ENCODE measurements at places on chromosomes 5 and 9.
A peak's percentile ranks its signal among the peaks of the same experiment; 100 is the strongest.

GRCh38 chr5:150111122-150111521, 24.8 kb upstream of the CSF1R start:
- no peak for DNase-seq

DNA sequence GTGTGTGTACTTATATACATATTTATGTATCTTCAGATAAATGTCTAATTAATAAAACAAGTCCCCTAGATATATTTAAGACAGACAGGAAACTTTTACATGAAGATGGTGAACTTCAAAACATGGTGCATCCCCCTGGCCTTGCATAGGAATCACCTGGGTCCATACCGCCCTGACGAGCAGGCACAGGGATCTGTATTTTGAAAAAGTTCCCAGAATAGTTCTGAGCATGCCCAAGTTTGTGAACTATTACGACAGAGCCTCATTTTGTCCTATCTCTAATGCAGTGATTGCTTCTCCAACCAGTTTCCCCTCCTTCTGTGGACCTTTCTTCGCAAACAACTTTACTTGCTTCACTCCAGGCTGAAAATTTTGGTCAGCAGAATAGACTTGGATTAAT, 98.1 kb downstream of the APBA1 start:
- DNase-seq = no peak

DNA sequence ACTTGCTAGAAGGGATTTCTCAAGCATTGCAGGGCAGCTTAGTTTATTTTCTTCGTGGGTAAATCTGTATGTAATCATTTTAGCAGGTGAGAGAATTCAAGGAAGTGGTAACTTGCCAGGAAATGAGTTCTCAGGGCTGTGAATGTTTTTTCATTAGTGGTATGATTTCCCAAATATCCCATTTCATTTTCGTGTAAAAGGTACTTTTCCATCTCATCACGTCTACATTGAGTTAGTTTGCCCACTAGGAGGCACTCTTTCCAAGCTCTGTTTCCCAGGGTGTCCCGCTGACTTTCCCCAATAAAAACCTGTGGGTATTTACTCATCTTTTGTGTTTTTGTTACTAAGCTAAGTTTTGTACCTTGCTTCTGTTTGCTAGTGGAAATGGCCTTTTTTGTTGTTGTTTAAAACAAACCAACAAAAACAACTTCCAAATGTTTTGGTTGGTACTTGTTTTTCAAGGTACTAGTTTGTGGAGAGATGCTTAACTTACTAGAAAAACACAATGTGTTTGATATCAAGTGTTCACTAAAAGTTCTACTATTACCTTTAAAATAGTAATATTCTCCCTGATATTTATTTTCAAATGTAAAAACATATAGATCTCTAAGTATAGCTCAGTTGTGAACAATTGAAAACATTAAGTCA, 373.6 kb downstream of the ADGRV1 start:
- DNase-seq = peak; percentile 50

GRCh38 chr5:149937610-149938009, 7.0 kb downstream of the PDE6A start:
- no peak for DNase-seq

GRCh38 chr5:73950441-73950873, 324.5 kb downstream of the ARHGEF28 start:
- DNase-seq = no peak

DNA sequence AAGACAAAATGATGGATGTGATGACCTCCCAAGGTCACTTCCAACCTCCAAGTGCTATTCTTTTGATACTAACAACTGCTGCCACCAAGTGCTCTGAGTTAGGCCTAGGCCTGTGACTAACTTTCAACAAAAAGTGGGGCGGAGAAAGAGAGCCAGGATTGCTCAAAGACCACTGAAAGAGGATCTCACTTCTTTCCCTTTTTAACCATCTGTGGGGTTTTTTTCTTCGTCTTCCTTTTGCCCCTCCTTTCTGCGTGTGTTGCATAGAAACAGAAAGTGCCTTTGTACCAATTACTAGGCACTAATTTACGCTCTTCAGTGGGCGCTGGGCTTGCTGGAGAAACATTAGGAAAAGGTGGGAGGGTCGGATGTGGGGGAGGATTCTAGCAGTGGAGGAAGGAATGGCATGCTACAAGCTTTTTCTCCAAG, 8.0 kb downstream of the KLF9 start:
- peak; percentile 42 for DNase-seq

DNA sequence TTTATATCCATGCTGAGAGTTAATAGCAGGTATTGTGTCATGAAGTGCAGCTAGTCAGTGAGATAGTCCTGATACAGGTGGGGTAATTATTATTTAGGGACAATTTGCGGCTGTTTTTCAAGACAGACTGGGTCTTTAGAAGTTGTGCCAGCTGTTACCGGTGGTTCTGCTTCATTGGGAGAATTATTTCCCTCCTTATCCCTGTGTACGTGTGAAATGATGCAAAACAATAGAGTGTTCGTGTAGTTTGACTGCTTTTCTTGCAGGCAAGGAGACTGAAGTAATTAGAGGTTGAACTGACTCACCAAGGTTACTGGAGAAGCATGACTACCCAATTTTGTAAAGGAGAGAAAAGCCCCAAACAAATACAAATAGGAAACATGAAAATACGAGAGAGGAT, 101.7 kb downstream of the ARRDC3 start:
- DNase-seq = peak; percentile 26

- no peak for DNase-seq
Observed at GRCh38 chr9:134653259-134654009, 11.8 kb downstream of the COL5A1 start.

GRCh38 chr5:11611011-11611410, 293.2 kb downstream of the CTNND2 start:
- DNase-seq = no peak

DNA sequence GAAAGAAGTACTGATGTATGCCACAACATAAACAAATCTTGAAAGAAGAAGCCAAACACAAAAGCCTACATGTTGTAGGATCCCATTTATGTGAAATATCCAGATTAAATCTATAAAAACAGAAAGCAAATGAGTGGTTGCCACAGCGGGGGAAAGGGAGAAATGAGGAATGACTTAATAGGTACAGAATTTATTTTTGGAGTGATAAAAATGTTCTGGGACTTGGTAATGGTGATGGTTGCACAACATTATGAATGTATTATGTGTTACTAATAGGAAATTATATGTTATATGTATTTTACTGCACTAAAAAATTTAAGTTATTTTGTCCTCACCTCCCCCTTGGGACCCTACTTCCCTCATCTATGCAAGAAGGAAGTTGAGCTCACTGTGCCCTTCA, 16.4 kb upstream of the TTC1 start:
- DNase-seq = no peak

- no peak for DNase-seq
Observed at GRCh38 chr5:9495121-9495520, 50.8 kb downstream of the SEMA5A start.

DNA sequence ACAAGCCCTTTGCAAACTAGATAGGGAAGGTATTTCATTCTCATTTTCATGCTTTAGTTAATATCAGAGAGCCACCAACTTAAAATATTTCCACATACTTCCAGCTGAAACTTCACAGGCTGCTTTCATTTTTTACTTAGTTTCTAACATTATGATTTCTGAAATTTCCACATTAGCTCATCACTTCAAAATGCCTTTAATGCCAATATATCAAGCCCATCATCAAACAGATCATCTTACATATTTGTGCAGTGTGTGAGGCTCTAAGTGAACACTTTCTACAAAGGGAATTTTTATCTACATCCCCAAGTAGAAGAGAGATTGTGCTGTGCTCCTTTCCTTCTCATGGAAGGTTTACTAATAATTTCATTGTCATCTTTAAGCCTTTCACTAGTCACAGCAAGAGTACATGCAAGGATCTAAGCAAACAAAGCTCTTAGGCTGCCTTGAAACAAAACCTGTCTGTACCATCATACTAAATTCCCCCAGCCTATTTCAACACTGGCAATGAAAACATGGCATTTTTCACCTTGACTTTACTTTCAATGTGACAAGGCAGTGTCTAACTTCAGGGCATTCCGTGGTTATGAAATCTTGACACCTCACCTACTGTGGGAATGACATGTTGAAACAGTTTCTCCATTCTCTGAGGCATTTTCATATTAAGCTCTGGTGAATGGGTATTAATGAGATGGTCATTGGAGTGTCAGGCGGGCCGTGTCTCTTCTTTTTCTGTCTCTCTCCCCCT, 45.4 kb downstream of the PPP2R2B start:
- DNase-seq = no peak

DNA sequence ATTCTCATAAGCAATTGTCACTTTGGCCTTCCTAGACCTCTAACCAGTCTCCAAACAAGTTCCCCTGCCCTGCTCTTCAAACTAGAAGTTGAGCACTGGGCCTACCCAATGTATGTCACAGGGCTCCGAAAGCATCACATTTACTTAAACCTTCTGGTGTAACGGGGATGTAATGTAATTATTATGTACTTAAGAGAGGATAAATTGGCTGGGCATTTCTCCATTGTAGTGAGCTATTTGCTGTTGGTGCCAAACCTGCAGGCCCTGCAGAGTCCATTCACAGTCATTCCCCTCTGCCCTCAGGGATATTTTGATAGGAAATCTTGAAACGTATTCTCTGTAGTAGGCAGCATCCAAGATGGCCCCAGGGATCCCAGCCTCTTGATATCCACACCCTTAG, 64.2 kb upstream of the GNE start:
- DNase-seq = no peak

- no peak for DNase-seq
Observed at GRCh38 chr9:625613-626012, 215.9 kb upstream of the DMRT1 start.

DNA sequence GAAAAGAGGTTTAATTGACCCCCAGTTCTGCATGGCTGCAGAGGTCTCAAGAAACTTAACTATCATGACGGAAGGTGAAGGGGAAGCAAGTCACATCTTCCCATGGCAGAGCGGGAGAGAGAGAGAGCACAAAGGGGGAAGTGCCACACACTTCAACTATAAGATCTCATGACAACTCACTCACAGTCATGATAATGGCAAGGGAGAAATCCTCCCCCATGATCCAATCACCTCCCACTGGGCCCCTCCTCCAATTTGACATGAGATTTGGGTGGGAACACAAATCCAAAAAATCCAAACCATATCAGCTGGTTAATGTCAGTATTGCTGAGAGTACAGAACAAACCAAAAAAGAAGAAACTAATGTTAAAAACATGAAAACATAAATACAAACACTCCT, 120.2 kb downstream of the STARD4 start:
- no peak for DNase-seq

DNA sequence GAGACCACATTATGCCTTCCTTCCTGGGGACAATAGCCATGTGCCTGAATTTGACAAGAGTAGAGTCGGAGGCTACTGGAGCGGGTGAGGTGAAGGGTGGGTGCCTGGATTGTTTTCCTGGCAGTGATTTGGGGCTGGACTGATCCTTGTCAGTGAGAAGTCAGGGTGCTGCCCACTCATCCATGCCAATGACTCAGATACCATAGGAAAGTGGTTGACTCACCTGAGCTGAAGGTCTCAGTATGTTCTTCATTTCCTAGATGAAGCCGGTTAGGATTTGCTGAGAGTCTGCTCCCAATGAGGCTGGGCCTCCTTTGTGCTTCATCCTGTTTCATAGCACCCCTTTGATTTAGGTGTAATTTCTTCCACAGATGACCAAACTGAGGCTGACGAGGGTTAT, 366.0 kb downstream of the KDM4C start:
- no peak for DNase-seq

DNA sequence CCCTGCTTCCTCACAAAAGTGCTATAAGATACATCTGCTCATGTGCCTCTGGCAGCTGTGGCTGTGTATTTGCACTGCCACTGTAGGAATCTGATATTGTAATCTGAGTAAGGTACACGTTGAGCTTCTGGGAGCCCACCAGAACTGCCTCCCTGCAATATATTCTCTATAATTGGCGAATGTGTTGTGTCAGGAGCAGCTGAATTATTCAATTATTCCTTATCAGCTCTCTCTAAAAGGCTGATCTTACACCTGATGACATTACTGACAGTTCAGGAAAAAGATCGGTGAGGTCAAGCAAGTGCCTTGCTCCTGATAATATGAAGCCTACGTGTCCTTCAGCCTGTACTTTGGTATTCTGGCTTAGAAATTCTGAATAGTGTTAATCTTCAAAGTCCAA, 1015.0 kb downstream of the CDH9 start:
- DNase-seq = no peak

DNA sequence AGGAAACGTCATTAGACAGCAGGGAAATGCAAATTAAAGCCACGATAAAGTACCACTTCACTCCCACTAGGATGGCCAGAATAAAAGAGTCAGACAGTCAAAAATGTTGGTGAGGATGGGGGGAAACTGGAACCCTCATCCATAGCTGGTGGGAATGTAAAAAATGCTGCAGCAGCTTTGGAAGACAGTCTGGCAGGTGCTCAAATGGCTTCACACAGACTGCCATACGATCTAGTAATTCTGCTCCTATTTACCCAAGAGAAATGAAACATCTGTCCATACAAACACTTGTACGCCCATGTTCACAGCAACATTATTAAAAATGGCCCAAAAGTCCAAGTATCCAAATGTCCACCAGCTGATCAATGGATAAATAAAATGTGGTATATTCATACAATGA, 158.9 kb upstream of the PHYKPL start:
- DNase-seq = no peak

- no peak for DNase-seq
Observed at GRCh38 chr5:98825582-98826375, 52.3 kb downstream of the RGMB start.

DNA sequence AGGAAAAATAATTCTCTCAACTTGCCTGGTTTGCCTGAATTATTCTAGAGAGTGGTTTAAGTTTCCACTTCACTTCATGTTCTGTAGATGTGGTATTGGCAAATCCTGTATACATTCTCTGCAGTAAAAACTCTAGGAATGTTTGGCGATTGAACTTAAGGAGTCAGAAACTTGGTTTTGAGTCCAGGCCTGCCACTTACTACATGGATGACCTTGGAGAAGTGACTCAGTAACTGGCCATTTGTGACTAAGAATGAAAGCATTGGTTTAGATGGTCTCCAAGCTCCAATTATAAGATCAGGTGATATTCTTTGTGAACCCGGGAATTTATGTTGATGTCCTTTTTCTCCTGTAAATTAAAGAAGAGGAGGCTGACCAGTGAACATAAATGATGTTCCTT, 233.8 kb downstream of the GAS1 start:
- DNase-seq = no peak

DNA sequence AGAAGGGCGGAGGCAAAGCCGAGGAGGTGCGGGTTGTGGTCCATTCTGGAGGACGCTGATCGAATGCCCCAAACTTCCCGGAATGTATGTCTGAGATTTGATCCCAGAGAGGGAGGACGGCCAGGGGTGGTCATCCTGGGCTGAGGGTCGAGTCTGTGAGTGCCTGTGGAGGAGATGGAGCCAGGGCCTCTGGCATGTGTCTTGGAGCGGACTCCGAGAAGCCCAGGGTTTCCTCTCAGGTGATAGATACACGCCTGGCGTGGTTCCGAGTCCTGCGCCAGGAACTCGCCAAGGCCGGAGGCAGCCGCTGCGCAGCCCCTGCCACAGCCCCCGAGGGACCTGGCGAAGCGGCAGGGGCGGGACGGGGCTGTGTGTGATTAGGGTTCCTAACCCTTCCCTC, 363 bp downstream of the ZNF454 start:
- no peak for DNase-seq

DNA sequence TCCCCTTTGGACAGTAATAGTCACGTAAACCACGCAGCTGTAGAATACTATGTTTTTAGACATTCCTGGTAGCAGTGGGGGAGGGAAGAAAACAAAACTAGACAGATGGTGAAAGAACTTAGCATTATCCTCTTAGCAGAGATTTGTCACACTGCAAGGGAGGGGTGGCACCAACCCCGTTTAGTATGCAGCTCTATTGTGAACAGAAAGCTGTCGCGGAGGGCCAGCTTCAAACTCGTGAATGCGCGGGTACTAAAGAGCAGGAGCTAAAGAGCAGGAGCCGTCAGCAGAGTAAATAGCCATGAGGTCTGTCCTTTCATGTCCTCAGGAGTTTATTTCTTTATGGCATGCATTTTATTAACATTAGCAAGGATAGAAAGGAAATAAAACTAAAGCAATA, 141.9 kb upstream of the SLC12A2 start:
- DNase-seq = no peak
